ENCODE measurements at places on chromosomes 5 and 9.

DNA sequence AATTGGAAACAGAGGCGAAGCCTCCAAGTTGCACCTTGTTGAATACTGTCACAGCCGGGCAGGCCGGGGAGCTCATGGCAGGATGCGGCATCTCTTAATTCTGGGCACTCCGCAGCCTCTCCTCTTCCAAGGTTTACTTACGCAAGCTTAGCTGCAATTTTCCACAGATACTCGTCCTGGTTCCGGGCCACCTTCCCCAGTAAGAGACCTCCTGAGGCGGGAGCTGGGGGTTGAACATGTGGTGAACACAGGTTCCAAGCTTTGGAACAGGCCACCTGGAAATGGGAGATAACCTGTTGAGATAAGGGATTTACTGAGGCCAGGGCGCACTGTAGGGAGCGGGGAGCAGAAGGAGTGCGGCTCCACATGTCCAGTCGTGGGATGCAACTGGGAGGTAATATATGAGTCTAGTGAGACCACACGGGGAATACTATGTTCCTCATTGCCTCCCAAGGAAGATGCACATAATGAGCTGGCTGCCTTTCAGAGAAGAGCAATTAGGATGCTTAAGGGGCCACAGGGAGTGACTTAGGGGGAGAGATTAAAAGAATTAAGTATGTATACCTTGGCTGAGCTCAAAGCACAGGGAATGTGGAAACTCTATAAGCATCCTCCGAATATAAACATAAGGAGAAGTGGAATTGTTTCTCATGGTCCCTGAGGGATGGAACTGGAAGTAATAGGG lies 335.2 kb downstream of the CWC27 start:
- DNase-seq = peak; percentile 31

DNA sequence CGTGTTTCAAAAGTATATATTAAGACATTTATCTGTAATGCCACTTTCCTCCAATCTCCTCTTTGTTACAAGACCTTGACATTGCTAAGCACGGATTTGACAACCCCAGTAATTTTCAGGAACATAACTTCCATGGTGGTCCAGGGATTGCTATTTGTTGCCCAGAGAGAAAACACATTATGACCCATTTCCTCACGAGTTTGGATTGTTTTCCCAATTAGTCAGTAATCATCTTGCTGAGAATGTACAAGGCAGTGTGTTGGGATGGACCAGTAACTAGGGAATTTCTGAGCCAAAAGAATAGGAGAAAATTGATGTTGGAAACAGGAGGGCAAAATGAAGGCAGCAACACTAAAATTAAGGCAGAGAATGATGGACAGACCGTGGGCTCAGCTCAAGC lies 574.1 kb downstream of the EBF1 start:
- DNase-seq = no peak

GRCh38 chr9:33837138-33837537 lies 20.2 kb downstream of the UBE2R2 start:
- no peak for DNase-seq

DNA sequence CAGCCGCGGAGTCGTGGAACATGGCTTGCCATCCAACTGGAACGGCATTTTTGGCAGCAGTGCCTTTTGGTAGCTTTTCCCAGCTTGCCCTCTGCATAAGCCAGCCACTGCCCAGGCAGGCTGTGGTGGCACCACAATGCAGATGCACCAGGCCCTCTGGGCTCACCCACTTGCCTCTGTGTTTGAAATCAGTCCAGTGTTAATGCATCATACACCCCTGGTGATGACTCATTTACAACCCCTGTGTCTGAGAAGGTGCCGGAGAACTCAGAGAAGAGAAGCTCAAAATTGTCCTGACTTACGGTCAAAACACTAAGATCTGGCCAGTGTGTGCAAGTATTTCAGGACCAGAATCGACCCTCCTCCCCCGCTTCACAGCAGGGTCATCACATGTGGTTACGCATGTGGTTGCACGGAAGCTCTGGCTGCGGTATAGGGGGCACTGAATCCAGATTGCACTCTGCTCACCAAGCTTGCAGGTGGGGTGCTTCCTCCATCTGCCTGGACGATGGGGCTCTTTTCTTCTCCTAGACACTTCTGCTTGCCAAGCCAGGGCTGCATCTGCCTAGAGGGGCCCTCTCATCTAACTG lies 66.5 kb upstream of the SMIM15 start:
- no peak for DNase-seq

GRCh38 chr9:130137641-130138081 lies 34.5 kb upstream of the NCS1 start:
- no peak for DNase-seq

GRCh38 chr5:53233645-53234405 lies 124.3 kb upstream of the MOCS2 start:
- DNase-seq = no peak

GRCh38 chr5:30050056-30050815 lies 1143.2 kb upstream of the CDH6 start:
- no peak for DNase-seq

GRCh38 chr5:168784454-168784853 lies 205.3 kb upstream of the PANK3 start:
- no peak for DNase-seq

GRCh38 chr5:95605786-95606185 lies 14.1 kb upstream of the GPR150 start:
- no peak for DNase-seq

DNA sequence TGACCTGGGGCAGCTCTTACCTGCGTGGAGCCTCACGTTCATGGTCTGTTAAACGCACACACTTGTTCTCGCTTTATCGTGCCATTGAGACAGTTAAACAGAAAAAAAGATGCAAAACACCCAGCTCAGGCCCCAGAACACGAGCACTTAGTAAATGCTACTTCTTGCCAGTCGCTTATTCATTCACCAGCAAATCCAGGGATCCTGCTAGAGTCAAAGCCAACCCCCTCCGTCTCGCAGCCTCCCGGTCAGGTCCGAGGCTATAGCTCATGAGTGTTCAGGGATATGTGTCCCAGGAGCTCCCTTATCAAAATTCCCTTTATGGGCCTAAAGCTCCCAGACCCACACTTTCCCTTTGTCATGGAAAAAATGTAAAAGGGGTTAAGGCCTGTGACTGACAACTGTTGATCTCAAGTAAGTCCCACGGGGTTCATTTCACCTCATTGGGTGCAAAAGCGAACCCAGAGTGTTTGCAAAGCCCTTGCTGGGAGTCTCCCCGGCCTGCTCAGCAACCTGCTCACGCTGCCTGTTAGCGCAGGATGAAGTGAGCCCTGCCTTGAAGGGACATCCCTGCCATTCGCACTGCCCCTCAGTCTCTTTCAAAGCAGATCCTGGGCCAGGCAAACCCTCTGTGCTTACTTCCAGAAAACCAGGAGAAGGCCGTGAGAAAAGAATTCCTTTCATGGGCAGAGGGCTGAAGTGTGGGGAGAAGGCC lies 40.7 kb downstream of the HRH2 start:
- DNase-seq = no peak

- no peak for DNase-seq
Measured at GRCh38 chr9:692636-693129, 148.8 kb upstream of the DMRT1 start.

DNA sequence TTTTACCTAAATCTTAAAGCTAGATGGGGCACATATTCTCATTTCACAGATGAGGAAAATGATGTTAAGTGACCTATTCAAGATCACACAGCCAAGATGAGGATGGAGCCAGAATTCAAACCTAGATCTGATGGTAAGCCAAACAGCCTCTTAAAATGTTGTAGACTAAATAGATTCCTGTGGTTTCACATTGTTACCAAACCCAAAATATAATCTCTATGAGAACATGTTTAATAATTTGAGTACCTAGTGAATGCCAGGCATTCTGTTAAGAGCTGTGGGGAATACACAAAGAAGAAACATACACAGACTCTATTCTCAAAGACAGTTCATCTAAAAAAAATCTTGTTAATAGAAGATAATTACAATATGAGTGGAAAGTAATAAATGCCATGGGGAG lies 25.2 kb downstream of the HOMER1 start:
- DNase-seq = no peak

DNA sequence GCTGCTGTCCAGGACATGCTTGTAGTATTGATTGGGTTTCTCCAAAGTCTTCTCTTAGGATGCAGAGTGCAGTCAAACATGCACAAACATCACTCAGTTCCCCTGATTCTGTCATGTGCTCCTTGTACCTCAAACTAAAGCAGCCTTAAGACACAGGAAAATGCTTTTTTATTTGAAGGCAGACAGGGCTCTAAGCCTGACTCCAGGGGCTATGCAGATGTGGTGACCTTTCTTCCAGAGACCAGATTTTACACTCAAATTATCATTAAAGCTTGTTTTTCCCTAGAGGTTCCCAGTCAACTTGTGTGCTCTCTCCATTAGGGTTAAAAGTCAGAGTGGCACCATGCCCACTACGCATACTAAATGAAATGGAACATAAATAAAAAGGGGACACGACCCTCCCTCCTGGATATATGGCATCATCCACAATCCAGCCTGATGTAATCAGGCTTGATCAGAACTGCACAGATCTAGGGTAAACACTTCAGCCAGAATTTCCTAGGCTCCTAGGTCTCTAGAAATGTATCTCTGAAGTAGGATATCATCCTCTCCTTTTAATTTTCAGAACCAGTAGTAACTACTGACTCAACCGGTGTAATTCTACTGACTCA lies 771.1 kb downstream of the NR2F1-AS1 start:
- no peak for DNase-seq

GRCh38 chr9:26955921-26956859 lies at the start of gene IFT74:
Gene IFT74 (plus strand): TSS chr9:26956412. CDS start chr9:26961968, 5,556 bp downstream.
- peak; percentile 96 for DNase-seq

- no peak for DNase-seq
Measured at GRCh38 chr5:134084022-134084565, 30.4 kb upstream of the TCF7 start.

DNA sequence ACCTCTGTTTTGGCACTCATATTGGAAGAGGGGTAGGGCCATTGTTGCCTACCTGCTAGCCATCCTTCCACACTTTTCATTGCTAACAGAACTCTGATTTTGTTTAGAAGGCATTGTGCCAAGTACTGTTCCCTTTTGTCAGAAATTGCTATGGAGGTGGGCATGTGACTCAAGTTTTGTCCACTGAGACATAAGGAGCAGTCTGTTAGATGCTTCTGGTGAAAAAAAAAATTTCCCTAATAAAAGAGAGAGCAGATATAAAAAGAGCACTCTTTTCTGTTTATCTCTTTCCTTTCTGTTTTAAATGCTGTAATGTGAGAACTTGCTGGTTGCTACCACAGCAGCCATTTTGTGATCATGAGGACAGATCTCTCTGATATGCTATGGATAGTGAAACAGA lies 21.9 kb upstream of the THG1L start:
- DNase-seq = no peak

- peak; percentile 21 for DNase-seq
Measured at GRCh38 chr9:128138001-128138400, 10.5 kb upstream of the PTGES2 start.

- DNase-seq = no peak
Measured at GRCh38 chr5:67154556-67155206, 41.9 kb downstream of the CD180 start.

- DNase-seq = peak; percentile 54
Measured at GRCh38 chr5:120073722-120074121, 390.4 kb upstream of the PRR16 start.

Measured in NCI-H524 (cell line).